ENCODE measurements at places on chromosomes 2 and 18.

DNA sequence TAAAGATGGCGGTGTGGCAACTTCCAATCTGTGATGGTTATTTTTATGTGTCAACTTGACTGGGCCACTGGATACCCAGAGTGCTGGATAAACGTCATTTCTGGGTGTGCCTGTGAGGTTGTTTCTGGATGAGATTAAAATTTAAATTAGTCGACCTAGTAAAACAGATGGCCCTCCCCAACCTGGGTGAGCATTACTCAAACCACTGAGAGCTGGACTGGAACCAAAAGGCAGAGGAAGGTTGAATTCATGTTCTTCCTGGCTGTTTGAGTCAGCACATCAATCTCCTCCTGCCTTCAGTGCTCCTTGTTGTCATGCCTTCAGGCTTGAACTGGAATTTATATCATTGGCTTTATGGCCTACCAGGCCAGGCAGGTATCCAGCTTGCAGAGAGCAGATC lies 190.8 kb upstream of the RGPD4 start:
- DNase-seq = no peak

GRCh38 chr2:64646007-64646880 lies 7.5 kb downstream of the SERTAD2 start:
- DNase-seq = peak; percentile 62

GRCh38 chr2:235170536-235171521 lies 219.0 kb downstream of the SH3BP4 start:
- no peak for DNase-seq

DNA sequence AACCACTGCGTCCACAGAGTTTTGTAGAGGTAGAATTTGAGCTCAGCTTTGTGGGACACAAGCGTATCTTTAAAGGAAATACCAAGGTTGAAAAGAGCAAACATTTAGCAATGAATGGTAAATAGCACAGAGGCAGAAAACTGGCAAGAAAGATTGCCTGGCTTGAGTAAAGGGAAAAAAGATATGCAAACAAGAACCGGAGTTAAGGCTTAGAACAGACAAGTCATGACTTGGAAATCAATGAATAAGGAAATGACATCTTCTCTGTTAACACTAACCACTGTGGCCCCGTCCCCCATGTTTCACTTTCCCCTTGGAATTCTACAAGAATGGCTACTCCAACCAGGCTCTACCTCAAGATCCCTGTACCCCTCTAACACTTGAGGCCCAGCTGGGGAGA lies 3.8 kb downstream of the STAM2 start:
- DNase-seq = no peak

GRCh38 chr2:96681540-96681939 lies 39.0 kb downstream of the FER1L5 start:
- no peak for DNase-seq

GRCh38 chr2:234629596-234629995 lies 132.7 kb upstream of the ARL4C start:
- no peak for DNase-seq

GRCh38 chr18:54616220-54616848 lies 25.3 kb downstream of the DYNAP start:
- no peak for DNase-seq

DNA sequence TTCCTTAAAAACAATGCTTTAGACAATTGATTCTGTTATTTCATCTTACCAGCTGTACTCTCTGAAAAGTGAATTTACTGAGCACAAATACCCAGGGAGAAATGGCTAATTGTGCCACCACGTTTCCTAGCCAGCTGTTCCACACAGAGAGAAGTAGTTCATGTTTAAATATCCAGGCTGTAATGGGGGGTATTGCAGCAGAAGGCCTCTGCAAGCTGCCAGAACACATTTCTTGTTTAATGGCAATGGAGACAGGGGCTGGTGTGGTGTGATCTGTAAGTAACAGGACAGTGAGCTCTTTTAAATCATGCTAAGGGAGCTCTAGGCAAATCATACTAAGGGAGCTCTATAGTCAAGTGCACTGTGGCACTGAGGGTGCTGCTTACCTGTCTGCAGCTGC lies 809.2 kb downstream of the CNTNAP5 start:
- no peak for DNase-seq

DNA sequence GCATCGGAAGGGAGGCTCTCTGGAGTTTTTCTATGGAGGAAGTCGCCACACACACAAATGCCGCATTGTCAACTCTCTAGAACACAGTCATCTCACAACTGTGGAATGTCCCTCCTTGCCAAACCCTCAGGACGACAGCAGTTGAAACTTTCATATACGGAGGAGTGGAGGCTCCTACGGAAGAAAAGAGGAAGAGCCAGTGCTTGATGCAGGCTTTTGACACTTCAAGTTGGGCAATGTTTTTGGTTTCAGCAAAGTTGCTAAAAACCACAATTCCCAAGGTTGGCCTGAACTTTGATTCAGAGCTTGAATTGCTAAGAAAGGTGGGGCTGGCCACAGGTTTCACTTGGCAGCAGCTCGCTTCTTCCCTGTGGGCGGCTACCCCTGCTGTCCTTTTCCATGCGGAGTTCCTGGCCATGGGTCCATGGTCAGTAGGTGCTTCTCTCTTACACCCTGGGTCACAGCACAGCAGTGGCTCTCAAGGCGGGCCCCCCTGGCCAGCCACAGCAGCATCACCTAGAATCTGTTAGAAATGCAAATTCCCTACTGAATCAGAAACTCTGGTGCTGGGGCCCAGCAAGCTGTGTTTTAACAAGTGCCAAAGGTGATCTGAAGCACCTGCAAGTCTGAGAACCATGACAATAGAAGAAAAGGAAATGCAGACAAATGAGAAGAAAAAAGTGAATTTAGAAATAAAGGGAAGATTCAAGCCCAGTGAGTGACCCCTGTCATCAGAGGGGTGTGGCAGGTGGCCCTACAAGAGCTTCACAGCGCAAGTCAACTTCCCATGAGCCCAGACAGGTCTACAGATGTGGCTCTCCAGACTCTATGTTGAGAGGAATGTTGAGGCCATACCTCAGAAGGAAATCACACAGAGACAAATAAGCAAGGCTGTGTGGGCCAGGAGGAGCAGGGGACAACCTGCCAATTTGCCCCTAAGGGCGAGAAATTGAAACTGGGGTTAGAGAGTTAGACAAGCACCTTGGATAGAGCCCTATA lies 856.4 kb downstream of the RNF144A start:
- DNase-seq = no peak

DNA sequence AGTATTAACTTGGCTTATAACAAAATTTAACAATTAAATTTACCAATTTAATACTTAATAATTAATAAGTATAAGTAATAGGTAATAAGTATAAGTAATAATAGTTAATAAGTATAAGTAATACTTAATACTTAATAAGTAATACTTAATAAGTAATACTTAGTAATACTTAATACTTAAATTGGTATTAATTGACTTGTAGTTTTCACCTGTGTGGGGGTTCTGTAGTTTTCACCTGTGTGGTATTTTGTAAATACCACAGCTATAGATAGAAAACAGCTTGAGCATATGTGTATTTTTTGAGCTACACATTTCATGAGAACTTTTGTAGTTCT lies 55.4 kb downstream of the MAPRE2 start:
- DNase-seq = no peak

GRCh38 chr18:42936289-42936688 lies 179.2 kb downstream of the RIT2 start:
- no peak for DNase-seq

- no peak for DNase-seq
These were observed 78.6 kb downstream of the SATB2 start for GRCh38 chr2:199378948-199379650.

DNA sequence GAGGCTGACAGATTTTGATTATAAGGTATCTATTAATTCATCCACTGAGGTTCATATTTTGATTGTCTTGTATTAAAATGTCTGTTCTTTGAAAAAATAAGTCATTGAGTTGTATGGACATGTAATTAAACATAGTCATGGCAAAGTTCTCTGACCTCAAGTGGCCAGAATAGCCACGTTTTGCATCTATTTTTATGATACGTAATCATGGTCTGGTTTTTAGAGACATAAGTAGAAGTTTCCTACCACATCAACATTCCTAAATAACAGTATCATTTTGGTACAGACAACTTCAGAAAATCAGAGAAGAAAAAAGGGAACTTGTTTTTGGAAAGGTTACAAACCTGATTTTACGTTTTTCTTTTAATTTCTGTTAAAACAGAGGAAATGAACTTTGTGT lies 47.6 kb downstream of the COL5A2 start:
- no peak for DNase-seq

- DNase-seq = no peak
These were observed 152.6 kb upstream of the KYNU start for GRCh38 chr2:142724713-142725349.

DNA sequence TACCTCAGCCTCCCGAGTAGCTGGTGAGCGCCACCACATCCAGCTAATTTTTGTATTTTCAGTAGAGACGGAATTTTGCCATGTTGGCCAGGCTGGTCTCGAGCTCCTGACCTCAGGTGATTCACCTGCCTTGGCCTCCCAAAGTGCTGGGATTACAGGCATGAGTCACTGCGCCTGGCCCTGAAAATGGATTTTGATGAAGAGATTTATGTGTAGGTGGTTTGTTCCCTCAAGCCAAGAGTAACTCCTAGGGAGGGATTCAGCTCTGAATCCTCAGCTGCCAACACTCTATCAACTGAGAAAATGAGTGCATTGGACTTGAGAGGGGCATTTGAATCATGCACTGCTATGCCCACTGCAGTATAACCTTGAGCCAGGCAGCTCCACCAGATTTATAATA lies 17.5 kb upstream of the LIPG start:
- no peak for DNase-seq

- DNase-seq = no peak
These were observed 38.6 kb upstream of the NCOA1 start for GRCh38 chr2:24452502-24452885.

- DNase-seq = no peak
These were observed 77.5 kb upstream of the RANBP2 start for GRCh38 chr2:108641756-108642155.

- no peak for DNase-seq
These were observed 917 bp upstream of the PRKAG3 start for GRCh38 chr2:218832520-218832919.

DNA sequence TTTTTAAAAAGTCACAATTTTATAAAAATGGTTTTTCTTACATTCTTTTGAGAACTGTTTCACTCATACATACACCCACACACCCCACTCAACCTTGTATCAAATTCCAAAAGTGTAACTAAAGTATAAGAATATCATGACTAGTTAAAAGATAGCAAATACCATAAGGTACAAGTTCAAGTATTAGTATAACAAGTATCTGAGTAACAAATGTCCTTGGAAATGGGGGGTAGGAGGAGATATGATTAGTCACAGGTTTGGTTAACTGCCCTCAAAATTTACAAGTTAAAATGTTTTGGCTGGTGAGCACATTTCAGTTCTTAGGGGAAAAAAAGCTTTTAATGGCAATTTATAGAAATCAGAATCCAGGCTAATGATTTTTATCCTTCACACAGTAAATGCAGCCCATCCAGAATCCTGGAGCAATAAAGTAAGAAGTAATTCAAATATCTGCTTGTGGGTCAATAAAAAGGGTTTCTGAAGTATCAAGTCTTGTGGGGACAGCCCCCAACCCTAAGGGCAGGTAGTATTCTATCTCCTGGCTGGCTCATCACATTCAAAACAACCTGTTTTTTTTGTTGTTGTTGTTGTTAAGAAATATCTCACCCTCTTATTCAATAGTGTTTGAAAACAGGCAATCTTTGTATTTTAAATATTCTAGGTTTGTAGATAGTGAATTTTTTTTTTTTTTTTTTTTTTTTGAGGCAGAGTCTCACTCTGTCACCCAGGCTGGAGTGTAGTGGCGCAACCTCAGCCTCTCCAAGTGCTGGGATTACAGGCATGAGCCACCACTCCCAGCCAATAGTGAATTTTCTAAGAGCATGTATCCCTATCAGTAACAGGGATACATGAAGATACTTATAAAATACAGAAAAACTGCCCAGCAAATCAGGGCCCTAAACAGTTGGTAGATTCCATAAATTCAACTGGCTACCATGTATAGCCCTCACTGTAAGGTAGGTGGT lies 14.5 kb downstream of the IAH1 start:
- no peak for DNase-seq

DNA sequence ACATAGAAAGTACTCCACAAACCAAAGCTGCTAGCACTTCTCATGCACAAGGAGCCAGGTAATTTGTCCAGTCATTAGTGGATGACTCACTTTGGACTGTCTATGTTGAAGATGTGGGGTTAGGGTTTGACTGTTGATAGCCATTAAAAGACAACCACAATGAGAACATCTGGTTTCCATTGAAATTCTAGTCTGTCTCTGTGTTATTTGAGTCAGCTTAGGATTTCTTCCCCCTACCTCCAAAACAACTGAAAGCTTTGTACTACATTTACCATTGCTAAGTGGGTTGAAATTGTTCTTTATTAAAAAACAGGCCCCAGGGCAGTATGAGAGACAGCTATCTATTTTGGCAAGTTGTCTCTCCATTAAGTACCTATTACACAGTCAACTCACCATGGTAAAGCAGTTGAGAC lies 50.2 kb upstream of the ANKRD44 start:
- no peak for DNase-seq

- DNase-seq = no peak
These were observed 61.1 kb downstream of the ANTXR1 start for GRCh38 chr2:69073928-69074570.

- DNase-seq = no peak
These were observed 32.5 kb downstream of the NABP1 start for GRCh38 chr2:191710411-191710900.

DNA sequence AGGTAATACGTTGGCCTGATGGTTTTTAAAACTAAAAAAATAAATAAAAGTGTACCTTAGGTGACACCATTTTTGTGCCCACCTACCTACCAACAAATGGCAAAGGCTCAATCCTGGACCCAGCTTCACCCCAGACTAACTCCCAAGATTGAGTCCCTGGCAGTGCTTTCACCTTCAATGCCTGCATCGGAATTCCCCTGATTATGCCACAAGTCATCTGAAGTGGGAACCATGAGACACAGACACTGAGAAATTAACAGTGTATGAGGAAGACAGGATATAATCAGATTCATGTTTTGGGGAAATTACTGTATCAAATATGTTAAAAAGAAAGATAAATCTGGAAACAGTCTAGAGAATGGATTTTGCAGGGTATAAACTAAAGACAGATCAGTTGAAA lies 41.6 kb downstream of the ZBTB14 start:
- DNase-seq = no peak

All from substantia nigra (tissue), 51 donors.